ENCODE measurements at places on chromosomes 11 and 22.

GRCh38 chr11:36441610-36442208 lies 68.4 kb downstream of the TRAF6 start:
- no peaks in the 10 kb centered on the region for H3K4me1 ChIP-seq
- H3K27ac ChIP-seq, result no peak overlapping the region
- H3K36me3 ChIP-seq, result no peaks in the 10 kb centered on the region
- H3K4me3 ChIP-seq, result no peak overlapping the region
- peaks cover 2% of the 10 kb centered on the region for H3K27me3 ChIP-seq

DNA sequence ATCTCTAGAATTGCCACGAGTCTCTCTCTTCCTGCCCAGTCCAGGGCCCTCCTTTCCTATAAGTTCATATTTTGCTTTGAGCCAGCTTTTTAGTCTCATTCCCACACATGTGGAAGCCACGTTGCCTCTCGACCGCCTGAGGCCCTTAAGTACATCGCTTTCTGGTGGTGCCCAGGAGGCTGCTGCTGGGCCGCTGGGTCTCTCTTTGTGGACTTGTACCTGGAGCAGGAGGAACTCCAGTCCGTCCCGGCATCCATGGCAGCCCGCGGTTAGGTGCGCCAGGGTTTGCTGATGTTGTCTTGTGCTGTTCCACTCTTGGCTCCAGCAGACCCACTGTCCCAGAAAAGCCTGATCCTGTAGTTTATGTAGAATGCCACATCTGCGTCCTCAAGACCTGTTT lies 41.0 kb downstream of the NAT10 start:
- no peak overlapping the region for H3K27ac ChIP-seq
- H3K36me3 ChIP-seq, result peaks cover 16% of the 10 kb centered on the region
- peaks cover 5% of the 10 kb centered on the region for H3K4me1 ChIP-seq
- no peak overlapping the region for H3K4me3 ChIP-seq
- no peak for DNase-seq

GRCh38 chr22:24726848-24727217 lies 47.7 kb downstream of the PIWIL3 start:
- H3K27me3 ChIP-seq, result no peaks in the 10 kb centered on the region
- peaks cover 3% of the 10 kb centered on the region for H3K4me1 ChIP-seq
- DNase-seq, result no peak

DNA sequence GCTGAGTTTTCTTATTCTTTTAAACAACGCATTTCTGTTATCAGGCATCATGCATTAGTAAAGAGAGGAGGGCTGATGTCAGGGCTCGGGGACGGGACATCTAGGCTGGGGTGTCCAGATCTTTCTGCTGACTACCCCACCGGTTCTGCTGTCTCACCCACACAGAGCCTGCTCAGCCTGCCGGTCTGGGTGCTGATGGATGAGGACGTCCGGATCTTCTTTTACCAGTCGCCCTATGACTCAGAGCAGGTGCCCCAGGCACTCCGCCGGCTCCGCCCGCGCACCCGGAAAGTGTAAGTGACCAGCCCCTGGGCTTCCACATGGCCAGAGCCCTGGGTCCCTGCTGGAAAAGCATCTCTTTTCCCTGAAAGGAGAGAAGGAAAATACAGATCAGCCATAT lies 9.4 kb downstream of the NCF4 start:
- no peak overlapping the region for H3K4me3 ChIP-seq
- no peaks in the 10 kb centered on the region for H3K27me3 ChIP-seq
- DNase-seq, result no peak
- H3K4me1 ChIP-seq, result no peaks in the 10 kb centered on the region

- H3K4me1 ChIP-seq, result peaks cover 27% of the 10 kb centered on the region
- peaks cover 8% of the 10 kb centered on the region for H3K27me3 ChIP-seq
- no peak overlapping the region for H3K27ac ChIP-seq
- no peaks in the 10 kb centered on the region for H3K36me3 ChIP-seq
- DNase-seq, result no peak
These were observed 786 bp upstream of the MCAM start for GRCh38 chr11:119317592-119318239.

- no peaks in the 10 kb centered on the region for H3K27me3 ChIP-seq
- H3K27ac ChIP-seq, result no peak overlapping the region
- no peaks in the 10 kb centered on the region for H3K4me1 ChIP-seq
- peak; percentile 33 for DNase-seq
- H3K4me3 ChIP-seq, result no peak overlapping the region
These were observed 16.3 kb upstream of the CYP2R1 start for GRCh38 chr11:14908214-14908880.

DNA sequence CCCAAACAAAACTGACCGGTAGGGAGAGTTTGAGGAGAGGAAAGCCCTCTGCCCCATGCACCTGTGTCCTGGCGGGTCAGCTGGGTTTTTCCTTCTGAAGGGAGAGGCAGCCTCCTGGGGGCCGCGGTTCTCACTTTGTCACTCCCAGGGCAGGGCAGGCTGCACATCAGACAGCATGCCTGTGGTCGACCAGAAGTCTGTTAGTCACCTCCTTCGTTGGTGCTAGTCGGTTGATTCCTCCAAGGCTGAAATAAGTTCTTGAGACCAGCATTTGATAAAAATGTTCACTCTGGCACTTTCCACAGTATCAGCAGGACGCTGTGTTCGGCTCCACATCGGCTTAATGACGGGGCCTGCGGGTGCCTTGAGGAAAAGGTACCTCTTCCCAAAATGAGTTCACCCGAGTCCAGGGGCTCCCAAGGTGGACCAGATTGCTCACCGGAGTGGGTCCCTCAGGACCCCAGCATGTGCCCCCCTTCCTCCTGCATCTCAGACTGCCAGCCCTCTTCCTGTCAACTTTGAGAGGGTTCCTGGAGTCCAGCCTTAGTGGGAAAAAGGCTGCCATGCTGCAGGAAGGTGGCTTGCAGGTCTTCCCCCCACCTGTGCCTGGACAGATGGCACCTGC lies 373.7 kb upstream of the B3GAT1 start:
- H3K36me3 ChIP-seq, result no peaks in the 10 kb centered on the region
- H3K27me3 ChIP-seq, result no peaks in the 10 kb centered on the region
- no peak overlapping the region for H3K4me3 ChIP-seq
- DNase-seq, result no peak
- no peaks in the 10 kb centered on the region for H3K4me1 ChIP-seq

DNA sequence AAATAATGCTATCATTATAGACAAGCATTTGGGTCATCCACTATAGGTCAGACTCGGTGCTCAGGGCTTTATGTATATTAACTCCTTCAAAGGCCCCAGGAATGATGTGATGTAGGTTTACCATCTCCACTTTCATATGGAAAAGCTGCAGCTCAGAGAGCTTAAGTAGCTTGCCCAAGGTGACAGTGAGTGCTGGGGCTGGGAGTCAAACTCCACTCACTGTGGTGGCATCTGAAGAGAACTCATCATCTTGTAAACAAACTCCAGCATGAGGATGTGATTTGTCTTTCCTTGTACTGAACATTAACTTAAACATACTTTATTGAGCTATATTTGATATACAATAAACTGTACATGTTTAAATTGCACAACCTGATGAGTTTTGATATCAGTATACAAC lies 25.4 kb downstream of the TENM4 start:
- no peak overlapping the region for H3K4me3 ChIP-seq
- peak overlapping the region; percentile 87 for H3K27ac ChIP-seq
- DNase-seq, result peak; percentile 30
- no peaks in the 10 kb centered on the region for H3K36me3 ChIP-seq
- H3K27me3 ChIP-seq, result no peaks in the 10 kb centered on the region
- peaks cover 30% of the 10 kb centered on the region for H3K4me1 ChIP-seq

GRCh38 chr11:4211991-4212390 lies 117.4 kb downstream of the RRM1 start:
- no peaks in the 10 kb centered on the region for H3K36me3 ChIP-seq
- H3K27ac ChIP-seq, result no peak overlapping the region
- no peaks in the 10 kb centered on the region for H3K4me1 ChIP-seq
- H3K4me3 ChIP-seq, result no peak overlapping the region

DNA sequence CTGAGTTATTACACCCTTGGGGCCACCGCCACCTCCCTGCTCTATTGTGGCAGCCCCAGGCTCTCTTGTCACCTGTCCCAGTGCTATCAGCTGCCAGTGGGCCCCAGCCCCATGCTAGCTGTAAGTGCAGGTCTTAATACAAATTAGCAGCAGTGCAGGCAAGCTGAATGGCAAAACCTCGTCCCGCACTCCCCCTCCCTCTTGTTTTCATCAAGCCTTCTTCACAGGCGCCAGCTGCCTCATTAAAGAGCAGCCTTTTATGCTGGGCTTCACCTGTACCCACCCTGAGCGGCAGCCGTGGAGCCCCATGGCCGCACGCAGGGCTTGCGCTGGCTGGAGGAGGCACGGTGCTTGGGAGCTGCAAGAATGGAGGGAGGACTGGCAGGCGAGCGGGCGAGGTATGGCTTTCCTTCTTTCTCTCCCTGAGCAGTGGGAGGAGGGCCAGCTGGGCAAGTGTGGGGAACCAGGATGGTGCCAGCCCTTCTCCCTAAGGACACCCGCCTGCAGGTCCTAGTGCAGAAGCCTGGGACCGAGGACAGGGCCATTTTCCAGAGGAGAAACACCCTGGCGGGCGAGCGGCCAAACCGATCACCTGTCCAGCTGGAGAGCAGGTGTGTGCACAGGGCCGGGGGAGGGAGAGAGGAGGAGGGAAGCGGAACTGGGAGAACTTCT lies 70.7 kb downstream of the FLI1 start:
- H3K4me3 ChIP-seq, result no peak overlapping the region
- no peak for DNase-seq
- H3K27ac ChIP-seq, result no peak overlapping the region
- H3K27me3 ChIP-seq, result no peaks in the 10 kb centered on the region

GRCh38 chr11:114262681-114263512 lies 33.3 kb upstream of the NNMT start:
- H3K36me3 ChIP-seq, result no peaks in the 10 kb centered on the region
- no peaks in the 10 kb centered on the region for H3K4me1 ChIP-seq
- H3K27ac ChIP-seq, result no peak overlapping the region
- H3K4me3 ChIP-seq, result no peak overlapping the region
- peaks cover 8% of the 10 kb centered on the region for H3K27me3 ChIP-seq

Data from fibroblast of lung (primary cell).